ENCODE measurements at places on chromosomes 2 and 18. TPM values are rescaled to one million over a fixed set of nuclear protein-coding genes. Genes with fewer than 3 reads are reported as not detected.

GRCh38 chr2:41853427-41854191, 194.2 kb upstream of the PKDCC start:
- no peak for DNase-seq

The PLCD4 gene
- 1.5 TPM for total RNA-seq

- no peak for DNase-seq
Measured at GRCh38 chr2:54595999-54596902, 127.2 kb upstream of the EML6 start.

GRCh38 chr2:71962911-71963694, 184.6 kb downstream of the CYP26B1 start:
- DNase-seq, result no peak

The IL36B gene
- total RNA-seq, result not detected

The KIAA1328 gene
- 51.2 TPM for total RNA-seq

DNA sequence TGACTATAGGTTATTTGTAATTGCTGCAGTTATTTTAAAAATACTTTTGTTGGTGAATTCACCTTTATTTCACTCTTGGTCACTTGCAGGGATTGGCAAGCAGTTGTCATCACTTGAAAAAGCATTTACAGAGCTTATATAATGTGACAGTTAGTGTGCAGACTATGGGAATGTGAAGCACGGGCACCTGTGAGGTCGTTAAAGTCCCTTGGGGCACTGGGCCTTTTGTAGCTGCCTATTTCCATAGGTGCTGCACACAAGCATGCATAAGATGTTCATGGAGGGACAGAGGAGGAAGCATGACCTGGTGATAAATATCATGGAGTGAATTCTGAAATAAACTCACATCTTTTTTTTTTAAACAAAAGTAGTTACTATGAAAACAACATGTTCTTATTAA, 124.6 kb downstream of the ATP9B start:
- DNase-seq, result no peak

The IL18RAP gene
- 4.2 TPM for total RNA-seq

All from Peyer's patch (tissue), 4 donors.